ENCODE measurements at places on chromosomes 6 and 20.

DNA sequence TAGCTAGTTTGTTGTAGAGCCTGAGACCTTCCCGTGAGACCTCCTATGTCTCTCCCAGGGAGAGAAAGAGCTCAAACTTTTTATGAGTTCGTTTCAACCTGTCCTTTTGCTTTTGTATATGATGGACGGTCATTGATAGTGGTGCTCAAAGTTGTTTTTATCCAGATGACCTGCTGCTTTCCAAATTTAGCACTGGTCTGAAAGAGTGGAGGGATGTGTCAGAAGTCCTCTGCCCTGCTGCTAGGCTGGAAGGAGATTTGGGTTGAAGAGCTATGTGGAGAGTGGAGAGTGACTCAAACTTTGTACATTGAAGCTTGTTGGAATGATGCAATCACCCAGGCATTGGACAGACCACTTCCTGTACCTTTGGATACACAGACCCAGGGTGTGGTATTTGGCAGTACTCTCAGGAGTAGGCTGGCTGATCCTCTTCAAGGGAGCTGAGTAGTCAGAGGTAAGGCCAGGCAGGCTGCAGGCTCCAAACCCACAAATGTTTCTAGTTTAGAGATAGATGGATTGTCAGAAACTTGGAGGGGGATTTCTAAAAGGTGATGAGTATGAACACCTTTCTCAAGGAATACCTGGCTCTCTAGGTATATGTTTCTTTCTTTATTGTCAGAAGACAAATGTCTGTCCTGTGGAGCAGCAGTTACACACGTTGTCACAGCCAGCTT lies 49.4 kb upstream of the RREB1 start:
- DNase-seq = no peak

DNA sequence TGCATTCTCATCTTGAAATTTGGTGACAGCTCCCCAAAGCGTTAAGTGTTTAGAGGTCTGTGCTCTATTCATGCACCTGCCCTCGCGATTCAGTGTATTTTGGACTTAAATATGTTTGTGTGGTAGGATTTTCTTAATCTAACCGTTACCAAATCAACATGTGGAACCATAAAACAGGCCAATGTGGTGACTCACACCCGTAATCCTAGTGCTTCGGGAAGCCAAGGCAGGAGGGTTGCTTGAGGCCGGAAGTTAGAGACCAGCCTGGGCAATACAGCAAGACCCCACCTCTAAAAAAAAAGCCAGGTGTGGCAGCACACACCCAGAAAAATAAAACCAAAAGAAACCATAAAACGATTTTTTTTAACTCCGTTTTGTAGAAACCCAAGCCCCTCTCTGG lies 31.5 kb downstream of the PYGB start:
- no peak for DNase-seq

DNA sequence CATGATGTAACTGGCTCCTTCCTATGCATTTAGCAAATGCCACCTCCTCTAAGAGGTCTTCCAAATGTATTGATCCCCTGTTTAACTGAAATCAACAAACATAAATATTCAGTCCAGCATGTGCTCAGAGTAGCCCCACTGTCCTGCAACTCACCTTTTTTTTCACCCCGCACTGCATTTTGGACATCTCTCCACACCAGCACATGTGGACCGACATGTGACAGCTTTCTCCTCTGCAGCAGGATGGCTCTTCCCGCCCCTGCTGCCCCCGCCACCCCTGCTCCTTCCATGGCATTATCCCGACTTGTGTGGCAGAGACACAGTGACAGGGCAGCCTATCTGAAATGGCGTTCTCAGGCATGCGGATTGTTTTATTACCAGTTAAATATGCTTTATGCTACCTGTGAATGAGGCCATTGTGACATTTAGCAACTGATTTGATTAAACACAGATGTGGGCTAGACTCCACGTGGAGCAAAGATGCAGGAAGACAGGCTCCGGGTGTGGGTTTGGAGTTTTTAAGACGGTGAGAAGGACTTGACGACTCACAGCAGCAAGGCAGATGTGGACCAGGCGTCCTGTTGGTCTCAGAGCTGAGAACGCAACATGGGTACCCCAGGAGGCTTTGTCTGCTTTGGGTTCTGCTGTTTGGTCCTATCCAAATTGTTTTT lies 161.2 kb downstream of the EYA2 start:
- no peak for DNase-seq

DNA sequence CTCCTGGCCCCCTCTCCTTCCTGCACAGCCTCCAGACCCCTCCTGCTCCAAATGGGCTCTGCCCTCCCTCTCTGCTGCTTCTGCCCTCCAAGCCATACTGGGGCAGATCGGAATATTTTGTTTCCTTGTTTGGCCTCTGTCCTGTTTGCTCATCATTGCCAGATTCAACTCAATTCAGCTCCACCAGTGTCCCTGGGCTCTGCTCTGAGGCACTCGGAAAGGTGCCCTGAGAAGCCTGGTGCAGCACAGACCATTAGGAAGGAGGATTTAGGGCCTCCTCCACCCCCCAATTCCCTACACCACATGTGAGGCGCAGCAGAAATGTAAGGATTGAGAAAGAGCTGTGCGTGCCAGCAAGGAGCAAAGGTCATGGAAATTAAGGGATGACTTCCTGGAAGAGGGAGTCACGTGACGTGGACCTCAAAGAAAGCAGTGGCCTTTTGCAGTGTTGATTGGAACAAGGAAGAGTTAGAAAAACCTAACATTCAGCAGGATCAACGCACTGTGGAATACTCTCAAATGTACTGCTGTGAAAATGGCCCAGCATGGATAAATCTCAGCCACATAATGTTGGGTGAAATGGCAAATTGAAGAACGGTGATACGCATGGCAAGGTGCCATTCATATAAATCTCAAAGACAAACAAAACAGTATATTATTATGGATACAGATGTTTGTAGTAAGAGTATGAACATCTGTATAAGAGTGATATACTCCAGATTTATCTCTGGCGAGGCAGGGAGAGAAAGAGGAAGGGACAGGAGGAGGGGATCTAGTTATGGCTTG lies 229.5 kb upstream of the RNF24 start:
- DNase-seq = no peak

GRCh38 chr6:137893726-137894125 lies 26.7 kb downstream of the TNFAIP3 start:
- no peak for DNase-seq

DNA sequence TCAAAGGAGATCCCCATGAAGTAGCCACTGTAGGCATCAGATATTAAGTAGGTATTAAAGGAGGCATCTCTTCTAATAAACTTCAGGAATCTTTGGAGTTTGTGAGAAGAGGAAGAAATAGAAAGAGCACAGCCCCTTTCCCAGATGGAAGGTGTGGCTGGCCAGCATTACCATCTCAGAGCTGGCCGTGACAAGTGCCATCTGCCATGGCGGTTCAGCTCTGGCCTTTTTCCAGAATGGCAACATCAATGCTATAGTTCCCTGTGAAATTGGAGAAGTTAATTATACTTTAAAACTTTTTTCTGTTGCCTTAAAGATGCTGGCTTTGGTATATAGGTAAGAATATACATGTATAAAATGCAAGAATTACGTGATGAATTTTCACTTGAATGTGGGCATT lies 51.9 kb upstream of the MCUR1 start:
- no peak for DNase-seq

GRCh38 chr6:92428448-92428847 lies 990.9 kb downstream of the EPHA7 start:
- no peak for DNase-seq

GRCh38 chr20:25280574-25281535 lies 33.0 kb downstream of the PYGB start:
- DNase-seq = peak; percentile 57

DNA sequence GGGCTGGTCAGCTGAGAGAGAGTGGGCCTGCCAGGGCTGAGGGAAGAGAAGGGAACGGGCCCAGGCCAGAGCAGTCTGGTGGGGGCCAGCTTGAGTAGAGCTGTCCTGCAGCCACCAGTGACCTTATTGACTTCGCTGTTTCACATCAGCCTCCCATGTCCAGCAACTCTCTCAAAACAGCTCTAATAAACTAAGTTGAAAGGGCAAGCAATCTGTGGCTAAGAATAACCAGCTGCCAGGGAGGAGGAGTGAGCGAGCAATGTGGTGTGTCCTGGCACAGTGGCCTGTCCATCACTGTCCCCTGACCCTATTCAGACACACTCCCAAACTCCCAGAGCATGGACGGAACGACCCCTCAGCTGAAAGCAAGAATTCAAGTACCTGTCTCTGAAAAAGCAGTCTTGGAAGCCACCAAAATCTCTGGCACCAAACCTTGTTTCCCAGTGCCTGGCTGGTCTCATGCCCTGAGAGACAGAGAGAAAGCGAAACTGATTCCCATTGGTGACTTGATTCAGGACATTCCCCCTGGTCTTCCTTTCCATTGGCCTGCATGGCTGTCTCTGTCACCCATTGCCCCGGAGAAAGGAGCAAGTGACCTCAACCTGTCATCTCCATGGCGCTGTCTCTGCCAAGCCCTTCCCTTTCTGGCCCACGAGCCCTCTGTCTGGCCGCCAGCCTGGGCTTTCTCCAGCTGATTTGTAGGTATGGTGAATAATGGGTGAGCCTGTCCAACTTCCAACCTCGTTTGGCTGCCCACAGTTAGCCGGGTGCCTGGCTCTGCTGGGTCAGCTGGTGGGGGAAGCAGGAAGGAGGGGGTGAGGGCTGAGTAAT lies at the start of gene DDO:
Gene DDO, minus strand, starts transcription at position 490 of the 831 bp plus-strand sequence. CDS start 2,113 bp downstream, outside the sequence.
- peak; percentile 77 for DNase-seq

DNA sequence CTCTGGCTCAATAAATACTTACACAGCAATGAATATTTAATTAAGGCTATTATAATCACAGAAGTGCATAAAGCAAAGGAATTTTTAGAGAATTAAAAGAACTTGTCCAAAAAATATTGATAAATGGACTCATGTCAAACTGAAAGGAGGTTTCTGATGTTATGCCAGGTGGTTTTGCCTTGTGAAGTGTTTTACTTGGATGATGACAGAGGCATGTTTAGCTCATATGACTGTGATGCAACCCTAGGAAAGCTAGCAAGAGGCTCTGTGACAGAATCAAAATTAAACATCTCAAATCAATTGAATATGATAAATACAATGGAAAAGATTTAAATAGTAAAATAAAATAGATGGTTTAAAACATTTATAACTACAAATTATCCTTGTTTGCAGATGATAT lies 137.3 kb downstream of the TMEM200A start:
- no peak for DNase-seq

DNA sequence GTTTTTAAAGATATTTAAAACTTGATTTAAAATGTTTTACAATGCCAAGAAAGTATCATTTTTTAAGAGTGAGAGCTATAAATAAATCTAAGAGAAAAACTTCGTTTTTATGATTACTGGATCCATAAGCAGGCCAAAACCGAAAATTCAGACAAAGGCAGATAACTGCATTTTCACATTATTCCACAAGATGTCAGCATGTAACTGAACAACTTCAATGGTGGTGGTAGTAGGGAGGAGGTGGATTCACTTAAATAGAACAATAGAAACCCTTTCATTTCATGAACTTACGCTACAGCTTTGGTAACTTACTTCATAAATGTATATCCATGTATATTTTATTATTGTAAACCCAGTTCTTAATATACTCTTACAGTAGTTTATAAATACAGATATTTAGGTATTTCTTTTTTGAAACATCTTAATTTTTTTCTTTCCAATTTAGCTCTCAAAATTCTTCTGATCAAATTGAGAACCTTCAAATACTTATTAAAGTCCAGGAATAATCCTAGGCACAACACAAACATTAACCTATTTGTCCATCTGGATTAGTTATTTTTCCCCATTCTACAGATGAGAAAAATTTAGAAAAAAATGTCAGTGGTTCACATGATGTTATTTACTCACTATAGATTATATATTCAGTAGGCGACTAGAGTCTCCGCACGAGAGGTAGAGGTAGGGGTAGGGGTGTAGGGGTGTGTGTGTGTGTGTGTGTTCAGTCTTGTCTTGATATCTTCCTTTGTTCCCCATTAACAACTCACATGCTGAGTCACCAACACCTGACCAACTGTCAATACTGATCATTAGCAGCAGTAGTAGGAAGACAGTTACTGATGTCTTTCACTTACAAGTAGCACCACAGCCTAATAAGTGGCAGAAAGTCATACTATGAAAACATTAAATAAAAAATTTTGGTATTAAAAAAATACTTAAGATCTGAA lies 111.5 kb downstream of the ARHGAP18 start:
- DNase-seq = no peak

All from tibial artery (tissue), 4 donors.